ENCODE measurements at places on chromosomes 5 and 9.

DNA sequence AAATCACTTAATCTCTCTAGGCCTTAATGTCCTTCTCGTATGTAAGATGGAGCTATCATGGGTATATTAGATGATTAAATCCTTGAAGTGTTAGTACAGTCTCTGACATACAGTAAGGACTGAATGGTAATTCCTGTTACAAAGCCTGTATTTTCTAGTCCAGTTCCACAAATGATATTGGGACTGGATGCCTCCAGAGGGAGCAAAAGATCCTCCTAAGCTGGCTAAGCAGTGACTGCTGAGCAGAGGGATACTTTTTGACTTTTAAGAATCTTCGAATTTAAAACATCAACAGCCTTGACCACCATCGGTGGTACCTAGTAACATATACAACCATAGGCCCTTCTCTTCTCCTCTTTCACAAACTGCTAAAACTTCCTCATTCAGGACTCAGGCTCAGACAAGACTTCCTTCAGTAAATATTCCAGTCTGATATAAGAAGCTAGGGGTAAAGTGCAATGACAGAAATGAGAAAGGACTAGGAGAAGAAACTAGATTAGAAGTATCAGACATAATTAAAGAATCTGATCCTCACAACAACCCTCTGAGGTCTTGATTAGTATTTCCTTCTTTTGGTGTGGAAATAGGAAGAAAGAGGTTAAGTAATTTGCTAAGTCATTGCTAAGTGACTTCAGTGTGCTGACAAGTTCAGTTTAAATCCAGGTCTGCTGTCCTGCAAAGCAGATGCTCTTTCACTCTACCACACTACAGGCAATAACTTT, 13.9 kb downstream of the PTAR1 start:
- DNase-seq: no peak

DNA sequence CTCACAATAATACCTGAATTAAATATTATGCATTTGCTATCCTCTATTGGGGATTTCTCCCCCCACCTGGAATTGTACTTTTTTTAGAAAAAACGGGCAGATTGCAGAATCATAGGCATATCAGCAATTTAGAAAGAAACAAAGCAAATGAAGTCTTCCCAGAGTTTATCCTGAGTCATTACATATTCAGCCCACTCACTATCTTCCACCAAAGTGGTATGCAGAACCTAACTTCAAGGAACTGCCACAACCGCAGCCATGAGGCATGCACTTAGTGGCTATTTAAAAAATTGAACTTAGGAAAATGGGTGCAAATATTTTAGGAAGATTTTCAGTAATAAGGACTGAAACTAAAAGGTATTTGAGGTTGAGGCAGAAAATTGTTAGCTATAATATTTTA, 48.6 kb downstream of the UBAP1 start:
- DNase-seq: peak; percentile 76

GRCh38 chr5:174837919-174838902, 113.8 kb downstream of the MSX2 start:
- DNase-seq: no peak

DNA sequence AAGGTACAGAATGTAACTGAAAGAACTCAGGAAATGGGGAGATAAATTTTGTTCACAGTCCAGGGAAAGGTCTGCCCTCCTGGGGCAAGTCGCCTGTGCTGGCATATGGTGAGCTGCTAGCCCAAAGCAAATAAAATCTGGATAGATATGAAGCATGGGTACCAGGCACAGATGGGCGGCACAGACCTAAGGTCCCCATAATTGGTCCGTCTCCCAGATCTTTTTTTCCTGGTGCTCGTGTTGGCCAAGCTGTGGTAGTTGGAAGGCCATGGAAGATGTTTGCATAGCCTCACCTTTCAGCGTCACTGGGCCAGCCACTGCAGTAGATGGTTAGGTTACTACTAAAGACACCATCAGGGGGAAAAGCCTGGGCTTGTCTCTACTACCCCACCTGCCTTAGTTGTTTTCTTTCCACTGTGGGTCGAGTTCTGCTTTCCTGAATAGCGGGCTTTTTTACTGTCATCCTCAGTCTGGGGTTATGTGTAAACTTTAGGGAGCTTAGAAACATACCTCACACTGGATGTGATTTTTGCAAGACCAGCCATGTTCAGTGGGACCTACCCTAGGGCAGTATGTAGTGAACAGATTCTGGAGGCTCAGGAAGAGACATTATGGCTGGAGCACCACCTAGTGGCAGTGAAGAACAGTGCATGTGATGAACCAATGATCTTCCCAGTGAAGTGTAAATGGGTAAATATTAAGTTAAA, 24.2 kb upstream of the GLRX start:
- DNase-seq: peak; percentile 85

- no peak for DNase-seq
These were observed 154.1 kb downstream of the FAM114A2 start for GRCh38 chr5:153884612-153884957.

Measured in iris pigment epithelial cell (primary cell).